ENCODE measurements at places on chromosomes 4 and X.

DNA sequence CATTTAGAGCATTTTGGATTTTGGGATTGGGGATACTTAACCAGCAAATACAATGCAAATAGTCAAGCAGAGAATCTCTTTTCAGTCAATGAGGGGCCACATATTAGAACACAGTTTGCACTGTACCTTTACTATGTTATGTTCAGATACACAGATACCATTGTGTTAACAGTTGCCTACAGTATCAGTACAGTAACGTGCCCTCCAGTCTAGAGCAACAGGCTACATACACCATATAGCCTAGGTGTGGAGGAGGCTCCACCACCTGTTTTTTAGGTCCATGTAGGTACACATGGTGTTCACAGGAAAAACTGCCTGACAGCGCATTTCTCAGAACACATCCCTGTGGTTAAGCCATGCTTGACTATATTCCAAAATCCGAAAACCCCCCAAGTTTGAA, 9.1 kb downstream of the GRPEL1 start:
- H3K4me3 ChIP-seq = no peak overlapping the region
- H3K27me3 ChIP-seq = no peaks in the 10 kb centered on the region
- peaks cover 16% of the 10 kb centered on the region for H3K4me1 ChIP-seq
- H3K36me3 ChIP-seq = peaks cover 19% of the 10 kb centered on the region
- no peak for DNase-seq

DNA sequence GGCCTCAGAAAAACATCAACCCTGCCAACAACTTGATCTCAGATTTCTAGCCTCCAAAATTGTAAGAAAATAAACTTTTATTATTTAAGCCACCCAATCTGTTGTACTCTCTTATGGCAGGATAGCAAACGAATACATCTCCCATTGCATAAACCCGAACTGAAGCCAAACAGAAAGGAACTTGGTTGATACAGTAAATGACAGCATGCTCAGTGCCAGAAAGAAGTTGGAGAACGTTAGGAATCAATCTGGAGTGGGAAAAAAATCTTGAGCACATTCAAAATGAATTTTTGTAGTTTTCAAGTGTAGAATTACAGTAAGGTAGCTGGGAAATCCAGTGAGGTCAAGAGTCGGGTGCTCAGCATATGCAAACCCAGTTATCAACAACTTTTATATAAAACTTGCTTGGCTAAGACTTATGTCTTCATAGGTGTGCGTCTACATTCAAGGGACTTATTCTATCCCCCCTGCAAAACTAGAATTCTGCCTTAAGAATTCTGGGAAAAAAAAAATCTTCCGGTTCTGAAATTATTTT, 157.5 kb upstream of the ANKRD50 start:
- H3K36me3 ChIP-seq = no peaks in the 10 kb centered on the region
- no peaks in the 10 kb centered on the region for H3K27me3 ChIP-seq
- no peaks in the 10 kb centered on the region for H3K4me1 ChIP-seq
- H3K4me3 ChIP-seq = no peak overlapping the region
- DNase-seq = no peak

DNA sequence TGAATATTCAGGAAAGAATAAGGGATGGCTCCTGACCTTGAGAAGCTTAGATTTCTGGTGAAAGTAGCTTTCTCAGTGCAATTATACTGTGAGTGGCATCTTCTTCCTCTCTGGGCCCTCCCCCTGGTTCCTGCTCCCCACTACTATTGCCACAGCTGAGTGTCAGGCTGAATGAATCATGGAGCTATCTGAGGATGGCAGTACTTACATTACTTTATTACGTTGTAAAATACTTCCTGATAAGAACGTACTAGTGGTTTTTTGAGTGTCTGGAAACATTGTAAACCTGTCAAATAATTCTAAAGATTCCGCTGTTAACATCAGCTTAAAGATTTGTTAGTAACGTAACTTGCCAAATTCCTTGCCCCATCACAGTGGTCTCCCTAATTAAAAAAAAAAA, 36.2 kb downstream of the ARHGAP10 start:
- H3K4me3 ChIP-seq = no peak overlapping the region
- no peaks in the 10 kb centered on the region for H3K27me3 ChIP-seq
- peaks cover 19% of the 10 kb centered on the region for H3K4me1 ChIP-seq
- H3K27ac ChIP-seq = no peak overlapping the region
- DNase-seq = no peak

DNA sequence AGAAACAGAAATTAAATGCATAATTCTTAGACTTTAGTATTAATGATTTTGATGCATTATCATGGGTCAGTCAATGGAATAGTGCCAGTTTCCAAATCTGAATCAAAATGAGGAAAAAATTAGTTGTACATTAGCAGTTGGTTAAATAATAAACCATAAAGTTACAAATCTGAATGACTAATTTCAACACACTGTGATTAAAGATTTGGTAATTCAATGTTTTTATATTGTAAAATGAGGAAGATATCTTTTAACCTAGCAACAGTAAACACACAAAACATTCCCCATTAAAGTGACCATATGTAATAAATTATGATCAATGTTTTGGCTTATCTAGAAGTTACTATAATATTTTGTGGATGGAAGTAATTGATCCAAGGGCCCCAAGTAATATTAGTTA, 1.6 kb downstream of the FBXO8 start:
- DNase-seq = no peak
- peaks cover 15% of the 10 kb centered on the region for H3K4me1 ChIP-seq
- no peaks in the 10 kb centered on the region for H3K27me3 ChIP-seq
- H3K4me3 ChIP-seq = no peak overlapping the region

DNA sequence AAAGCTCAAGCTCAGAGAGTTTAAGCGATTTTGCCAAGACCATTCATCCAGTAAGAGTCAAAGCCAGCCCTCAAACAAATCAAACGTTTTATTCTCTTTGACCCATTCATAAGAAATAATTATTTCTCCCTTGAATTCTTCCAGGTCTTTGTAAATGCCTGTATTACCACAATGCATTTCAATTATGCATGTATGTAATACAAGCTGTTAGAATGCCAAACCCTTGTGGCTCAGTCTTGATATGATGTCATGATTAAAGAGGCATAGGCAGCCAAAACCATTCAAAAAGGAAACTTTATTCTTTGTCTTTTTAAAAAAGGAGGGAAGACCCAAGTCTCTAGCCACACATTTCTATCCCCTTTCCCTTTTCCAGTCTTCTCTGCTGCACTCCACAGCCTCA, 56.5 kb upstream of the PGM2 start:
- no peak overlapping the region for H3K27ac ChIP-seq
- no peak overlapping the region for H3K4me3 ChIP-seq
- DNase-seq = no peak
- no peaks in the 10 kb centered on the region for H3K36me3 ChIP-seq
- no peaks in the 10 kb centered on the region for H3K27me3 ChIP-seq

GRCh38 chrX:148416931-148417330, 83.5 kb upstream of the AFF2 start:
- no peaks in the 10 kb centered on the region for H3K4me1 ChIP-seq
- H3K36me3 ChIP-seq = no peaks in the 10 kb centered on the region
- DNase-seq = no peak
- H3K27me3 ChIP-seq = no peaks in the 10 kb centered on the region

DNA sequence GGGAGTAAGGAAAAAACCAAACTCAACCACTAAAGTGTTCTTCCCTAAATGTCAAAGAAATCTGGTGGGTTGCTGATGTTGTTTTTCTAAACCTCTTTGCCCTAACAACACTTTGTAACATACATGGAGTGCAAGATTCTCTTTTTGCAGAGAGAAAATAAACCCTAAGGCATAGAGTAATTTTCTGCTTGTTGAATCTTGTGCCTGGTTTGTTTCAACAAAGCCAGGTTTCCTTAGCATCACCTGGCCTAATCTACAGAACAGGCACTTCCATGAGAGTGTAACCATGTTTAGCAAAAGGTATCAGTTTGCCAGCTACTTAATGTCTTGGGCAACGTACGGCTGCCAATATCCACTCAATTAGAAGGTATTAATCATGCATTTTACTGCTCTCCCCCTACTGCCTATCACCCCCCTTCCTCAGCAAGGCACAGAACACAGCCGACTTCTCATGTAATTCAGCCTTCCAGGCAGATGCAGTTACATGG, 219.2 kb downstream of the MAML3 start:
- peaks cover 5% of the 10 kb centered on the region for H3K4me1 ChIP-seq
- H3K36me3 ChIP-seq = no peaks in the 10 kb centered on the region
- H3K27ac ChIP-seq = no peak overlapping the region
- no peak for DNase-seq
- H3K4me3 ChIP-seq = no peak overlapping the region

GRCh38 chr4:109072595-109072994, 229.9 kb downstream of the COL25A1 start:
- no peak overlapping the region for H3K27ac ChIP-seq
- H3K36me3 ChIP-seq = no peaks in the 10 kb centered on the region
- no peaks in the 10 kb centered on the region for H3K27me3 ChIP-seq
- no peak overlapping the region for H3K4me3 ChIP-seq
- H3K4me1 ChIP-seq = no peaks in the 10 kb centered on the region

- H3K27ac ChIP-seq = peak overlapping the region; percentile 55
- no peak for DNase-seq
- no peaks in the 10 kb centered on the region for H3K4me1 ChIP-seq
- H3K36me3 ChIP-seq = no peaks in the 10 kb centered on the region
Observed at GRCh38 chrX:17527922-17528321, 152.9 kb downstream of the NHS start.

GRCh38 chr4:106795326-106795725, 240.8 kb downstream of the DKK2 start:
- H3K4me1 ChIP-seq = no peaks in the 10 kb centered on the region
- H3K27ac ChIP-seq = no peak overlapping the region
- no peaks in the 10 kb centered on the region for H3K36me3 ChIP-seq
- H3K4me3 ChIP-seq = no peak overlapping the region
- H3K27me3 ChIP-seq = no peaks in the 10 kb centered on the region

GRCh38 chr4:37889849-37890800, 759 bp upstream of the TBC1D1 start:
- peak overlapping the region; percentile 80 for H3K4me3 ChIP-seq
- peak overlapping the region; percentile 85 for H3K27ac ChIP-seq
- no peaks in the 10 kb centered on the region for H3K36me3 ChIP-seq
- H3K4me1 ChIP-seq = peaks cover 3% of the 10 kb centered on the region
- peak; percentile 4 for DNase-seq
- H3K27me3 ChIP-seq = no peaks in the 10 kb centered on the region

DNA sequence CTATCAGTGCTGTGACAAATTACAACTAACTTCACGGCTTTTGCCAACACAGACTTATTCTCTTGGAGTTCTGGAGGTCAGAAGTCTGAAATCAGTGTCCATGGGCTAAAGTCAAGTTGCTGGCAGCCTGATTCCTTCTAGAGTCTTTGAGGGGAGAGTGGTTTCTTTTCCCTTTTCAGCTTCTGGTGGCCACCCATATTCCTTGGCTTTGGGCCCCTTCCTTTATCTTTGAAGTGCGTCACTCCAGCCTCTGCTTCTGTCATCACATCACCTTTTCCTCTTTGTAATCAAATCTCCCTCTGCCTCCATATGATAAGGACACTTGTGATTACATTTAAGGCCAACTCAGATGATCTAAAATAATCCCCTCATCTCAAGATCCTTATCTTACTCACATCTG, 9.0 kb downstream of the FAM114A1 start:
- peaks cover 5% of the 10 kb centered on the region for H3K36me3 ChIP-seq
- no peak overlapping the region for H3K27ac ChIP-seq
- H3K4me3 ChIP-seq = no peak overlapping the region
- DNase-seq = no peak
- peaks cover 2% of the 10 kb centered on the region for H3K4me1 ChIP-seq

DNA sequence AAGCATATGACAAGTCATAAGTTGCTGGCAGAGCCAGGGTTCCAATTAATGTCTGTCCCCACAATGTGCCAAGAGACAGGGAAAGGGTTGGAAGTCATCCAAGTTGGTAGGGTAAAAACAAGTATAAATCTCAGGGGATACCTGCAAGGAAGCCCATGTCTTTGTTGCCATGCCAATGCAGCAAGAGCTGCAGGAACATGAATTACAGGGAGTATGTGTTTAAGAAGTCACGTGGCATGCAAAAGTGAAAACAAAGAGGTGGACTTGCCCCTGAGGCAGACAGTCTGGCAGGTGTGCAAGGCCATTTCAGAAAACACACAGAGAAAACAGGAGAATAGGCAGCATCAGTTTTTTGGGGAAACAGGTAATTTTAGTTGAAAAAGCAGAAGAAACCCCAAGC, 29.4 kb downstream of the C4orf51 start:
- no peaks in the 10 kb centered on the region for H3K36me3 ChIP-seq
- no peak overlapping the region for H3K4me3 ChIP-seq
- H3K27me3 ChIP-seq = no peaks in the 10 kb centered on the region
- H3K27ac ChIP-seq = no peak overlapping the region

DNA sequence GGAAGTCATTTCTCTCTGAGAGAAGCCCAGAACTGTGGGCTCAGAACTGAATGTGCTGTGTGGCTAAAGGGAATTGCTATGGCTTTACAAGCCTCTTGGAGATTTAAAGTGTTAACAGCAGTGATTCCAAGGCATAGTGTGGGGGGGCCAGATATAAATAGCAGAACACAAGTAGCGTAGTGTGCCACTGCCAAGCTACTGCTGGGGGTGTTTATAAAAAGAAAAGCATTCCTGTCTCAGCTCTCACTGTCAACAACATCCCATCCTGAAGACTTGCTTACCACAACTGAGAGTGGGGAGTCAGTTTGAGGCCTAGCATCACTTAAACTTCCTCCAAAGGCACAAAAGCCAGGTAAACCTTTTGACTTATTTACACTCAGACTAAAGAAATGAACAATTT, at the start of gene ART3:
Gene ART3 (plus strand): TSS at position 242 of the 400 bp plus-strand sequence. CDS start 1,181 bp downstream, outside the sequence.
- DNase-seq = no peak
- no peaks in the 10 kb centered on the region for H3K4me1 ChIP-seq
- no peak within 1 kb of the TSS for H3K4me3 ChIP-seq
- H3K27ac ChIP-seq = no peak within 1 kb of the TSS
- no peaks in the 10 kb centered on the region for H3K27me3 ChIP-seq
- H3K36me3 ChIP-seq = no peaks in the 10 kb centered on the region

DNA sequence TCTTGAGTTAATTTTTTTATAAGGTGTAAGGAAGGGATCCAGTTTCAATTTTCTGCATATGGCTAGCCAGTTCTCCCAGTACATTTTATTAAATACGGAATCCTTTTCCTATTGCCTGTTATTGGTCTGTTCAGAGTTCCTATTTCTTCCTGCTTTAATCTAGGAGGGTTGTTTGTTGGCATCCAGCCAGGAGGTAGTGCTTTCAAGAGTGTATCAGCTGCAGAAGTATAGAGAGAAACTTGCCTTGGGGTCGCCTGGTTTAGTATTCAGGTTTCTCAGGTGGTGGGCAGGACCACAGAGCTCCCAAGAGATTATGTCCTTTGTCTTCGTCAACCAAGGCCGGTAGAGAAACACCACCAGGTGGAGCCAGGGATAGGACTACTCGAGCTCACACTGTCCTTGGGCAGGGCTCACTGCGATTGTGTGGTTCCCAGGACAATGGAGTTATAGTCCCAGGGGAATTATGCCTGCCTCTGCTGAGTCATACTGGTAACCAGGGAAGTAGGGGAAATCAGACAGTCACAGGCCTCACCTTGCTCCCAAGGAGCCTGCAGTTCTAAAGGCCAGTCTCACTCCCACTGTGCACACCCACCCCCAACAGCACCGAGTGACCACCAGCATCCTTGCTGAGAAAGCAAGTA, 168.1 kb downstream of the VSIG4 start:
- H3K27me3 ChIP-seq = no peaks in the 10 kb centered on the region
- no peak overlapping the region for H3K4me3 ChIP-seq
- no peaks in the 10 kb centered on the region for H3K4me1 ChIP-seq
- no peak for DNase-seq

- no peak for DNase-seq
- no peak overlapping the region for H3K27ac ChIP-seq
- H3K36me3 ChIP-seq = no peaks in the 10 kb centered on the region
- no peak overlapping the region for H3K4me3 ChIP-seq
- no peaks in the 10 kb centered on the region for H3K27me3 ChIP-seq
Observed at GRCh38 chrX:72258174-72258573, 18.9 kb downstream of the RPS4X start.

Measured in esophagus squamous epithelium (tissue), 5 donors.